ENCODE measurements at places on chromosomes 7 and 10.

DNA sequence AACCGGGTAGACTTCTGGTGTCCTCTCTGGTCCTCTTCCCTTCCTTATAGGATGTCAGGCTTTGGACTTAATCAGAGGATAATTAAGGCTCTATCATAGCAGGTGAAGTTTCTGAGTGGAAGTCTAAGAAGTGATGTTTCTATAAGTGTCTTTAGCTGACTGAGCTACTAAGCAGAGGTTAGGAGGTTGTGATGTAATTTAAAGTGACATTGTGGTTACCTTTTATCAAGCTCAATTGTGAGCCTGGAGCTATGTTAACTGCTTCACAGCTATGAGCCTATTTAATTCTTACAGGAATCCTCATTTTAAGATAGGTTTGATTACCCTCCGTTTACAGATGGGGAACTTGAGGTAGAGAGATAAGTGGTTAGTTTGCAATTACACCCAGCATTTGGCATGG lies 365.1 kb downstream of the AUTS2 start:
- DNase-seq = no peak

DNA sequence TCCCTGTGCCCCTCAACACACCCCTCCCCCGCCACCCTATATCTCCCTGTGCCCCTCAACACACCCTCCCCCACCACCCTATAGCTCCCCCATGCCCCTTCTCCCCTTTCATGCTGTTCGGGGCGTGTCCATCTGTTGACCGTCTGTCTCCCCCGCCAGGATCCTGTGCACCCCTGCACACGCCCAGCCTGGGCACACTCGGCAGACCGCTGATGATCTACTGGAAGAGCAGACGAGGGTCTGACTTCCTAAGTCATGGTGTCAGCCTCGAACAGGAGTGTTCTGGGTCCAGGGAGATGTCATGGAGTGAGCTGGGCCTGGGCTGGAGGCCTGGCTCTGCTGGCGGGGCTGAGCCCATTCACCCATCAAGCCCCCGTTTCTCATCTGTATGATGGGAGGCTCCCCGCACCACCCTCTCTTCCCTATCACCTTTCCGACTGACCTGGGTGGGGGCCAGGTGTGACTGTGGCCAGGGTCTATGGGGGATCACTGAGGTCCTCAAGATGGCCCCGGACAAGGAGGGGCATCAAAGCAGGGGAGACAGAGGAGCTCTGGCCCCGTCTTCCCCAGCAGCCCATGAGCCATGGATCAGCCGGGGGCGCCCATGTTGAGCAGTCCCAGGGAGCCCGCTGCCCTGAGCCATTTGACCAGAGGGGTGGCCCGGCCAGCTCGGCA lies 48.3 kb downstream of the PDGFA start:
- no peak for DNase-seq

GRCh38 chr10:36766940-36767339 lies 358.5 kb upstream of the ANKRD30A start:
- DNase-seq = no peak

- DNase-seq = no peak
These were observed 95.7 kb downstream of the ELAPOR2 start for GRCh38 chr7:86963599-86964230.

DNA sequence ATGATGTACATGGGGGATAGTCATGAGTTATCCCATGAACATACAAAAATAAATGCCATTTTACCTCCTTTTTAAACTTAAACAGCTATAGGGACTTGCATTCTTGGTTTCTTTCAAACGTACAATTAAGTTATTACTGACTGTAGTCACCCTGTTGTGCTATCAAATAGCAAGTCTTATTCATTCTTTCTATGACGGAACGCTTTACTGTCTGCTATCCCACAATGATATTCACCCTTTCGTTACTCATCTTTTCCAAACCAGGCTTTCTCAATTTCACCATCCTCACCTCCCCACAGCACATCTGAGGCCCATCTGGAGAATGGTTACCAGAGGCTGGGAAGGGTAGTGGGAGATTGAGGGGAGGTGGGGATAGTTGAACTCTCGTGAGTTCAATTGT lies 218.8 kb downstream of the PHF14 start:
- no peak for DNase-seq

- DNase-seq = no peak
These were observed 1004.9 kb upstream of the POT1 start for GRCh38 chr7:125934539-125934938.

- DNase-seq = no peak
These were observed 119.4 kb downstream of the PTPRN2 start for GRCh38 chr7:158468181-158468580.

- no peak for DNase-seq
These were observed 255.4 kb downstream of the ELMO1 start for GRCh38 chr7:37193087-37193774.

GRCh38 chr7:116166156-116166555 lies 44.2 kb upstream of the TES start:
- no peak for DNase-seq

- DNase-seq = peak; percentile 58
These were observed 100.2 kb upstream of the PRSS58 start for GRCh38 chr7:142357953-142358520.

Measured in HL-60 (cell line).